ENCODE measurements at places on chromosomes 5 and 9.

DNA sequence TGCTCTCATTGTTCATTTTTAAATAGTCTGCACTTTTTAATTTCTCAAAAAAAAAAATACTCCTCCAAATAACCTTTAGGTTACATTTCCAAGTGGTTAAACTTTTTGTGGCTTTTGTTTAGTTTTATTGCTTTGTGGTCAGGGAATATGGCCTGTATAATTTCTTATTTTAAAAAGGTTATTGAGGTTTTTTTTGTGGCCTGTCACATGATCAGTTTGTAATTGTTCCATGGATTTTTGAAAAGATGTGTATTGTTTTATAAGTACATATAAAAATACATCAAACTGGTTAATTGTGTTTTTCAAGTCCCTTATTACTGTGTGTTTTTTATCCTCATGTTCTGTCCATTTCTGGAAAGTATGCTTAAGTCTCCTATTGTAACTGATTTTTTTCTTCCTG lies 64.0 kb downstream of the ZNF618 start:
- DNase-seq, result no peak

DNA sequence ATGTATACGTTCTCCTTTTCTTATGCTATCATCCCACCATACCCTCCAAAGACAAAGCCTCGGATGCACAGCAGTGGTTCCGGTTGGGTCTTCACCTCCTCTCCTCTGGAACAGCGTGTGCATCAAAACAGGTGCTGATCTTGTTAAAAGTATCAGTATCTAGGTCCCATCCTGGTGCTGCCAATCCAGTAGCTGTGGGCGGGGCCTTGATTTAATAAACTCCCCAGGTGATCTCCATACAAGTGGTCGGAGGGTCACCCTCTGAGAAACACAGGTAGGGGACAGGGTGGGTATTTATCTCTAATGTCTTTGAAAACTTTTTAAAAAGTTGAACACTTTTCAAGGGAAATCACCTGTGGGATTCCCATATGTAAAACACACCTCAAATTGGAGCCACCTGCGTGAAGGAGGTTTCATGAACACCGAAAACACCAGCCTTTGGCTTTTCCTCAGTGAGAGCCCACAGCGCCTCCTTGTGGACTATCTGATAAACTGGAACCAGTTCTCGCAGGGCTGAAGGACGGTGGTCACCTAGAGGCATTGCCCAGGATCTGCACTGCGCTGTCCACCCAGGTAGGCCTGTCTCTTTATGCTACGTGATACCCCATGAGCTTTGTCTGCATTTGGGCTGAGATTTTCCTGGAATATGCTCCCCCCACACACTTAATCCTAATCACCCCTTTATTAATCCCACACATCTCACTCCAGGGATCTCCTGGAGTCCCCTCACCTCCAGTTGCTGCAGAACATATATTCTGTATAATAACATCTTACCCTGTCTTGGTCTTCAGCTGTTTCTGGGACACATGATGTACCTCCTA lies 80.5 kb upstream of the EPB41L4B start:
- peak; percentile 48 for DNase-seq

DNA sequence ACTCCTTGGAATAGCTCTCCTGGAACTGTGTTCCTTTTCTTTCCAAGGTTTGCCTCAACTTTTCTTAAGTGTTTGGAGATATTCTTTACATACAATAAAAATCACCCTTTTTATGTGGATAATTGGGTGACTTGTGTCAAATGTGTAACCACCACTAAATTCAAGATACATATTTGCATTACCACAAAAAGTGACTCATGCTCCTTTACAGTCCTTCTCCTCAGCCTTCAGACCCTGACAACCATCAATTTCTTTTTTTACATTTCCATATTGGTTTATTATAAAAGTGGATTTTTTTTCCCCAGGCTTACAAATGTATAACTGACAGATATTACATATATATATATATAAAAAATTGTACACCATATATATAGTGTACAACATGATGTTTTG lies 372.0 kb upstream of the KCNN2 start:
- no peak for DNase-seq

GRCh38 chr5:174943785-174944184 lies 219.4 kb downstream of the MSX2 start:
- no peak for DNase-seq

- no peak for DNase-seq
Measured at GRCh38 chr5:54756796-54757402, 228.5 kb downstream of the ESM1 start.

- DNase-seq, result peak; percentile 34
Measured at GRCh38 chr9:77455312-77455927, 192.7 kb downstream of the GNA14 start.

GRCh38 chr5:161751265-161751664 lies 65.7 kb downstream of the GABRA6 start:
- no peak for DNase-seq

- DNase-seq, result no peak
Measured at GRCh38 chr5:6442333-6442732, 6.3 kb upstream of the UBE2QL1 start.

GRCh38 chr5:77900691-77901090 lies 124.6 kb upstream of the TBCA start:
- DNase-seq, result no peak

DNA sequence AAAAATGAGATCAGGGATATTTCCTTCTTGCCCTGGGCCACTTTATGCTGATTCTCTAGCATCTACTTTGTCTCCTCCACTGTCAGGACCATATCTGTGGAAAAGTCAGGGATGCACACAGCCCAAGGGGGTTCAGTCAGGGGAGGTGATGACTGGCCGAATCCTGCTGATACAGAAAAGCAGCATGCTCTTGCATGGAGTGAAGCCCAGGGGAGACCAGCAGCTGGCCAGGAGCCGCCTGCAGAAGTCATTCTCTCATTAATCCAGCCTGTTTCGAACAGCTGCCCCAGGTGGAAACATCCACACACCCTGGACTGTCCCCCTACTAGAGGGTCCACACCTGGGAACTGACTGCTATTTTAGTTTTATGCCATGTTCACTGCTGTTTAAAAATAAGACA lies 177.1 kb downstream of the ATP10B start:
- DNase-seq, result no peak

GRCh38 chr5:160159991-160160792 lies 40.9 kb upstream of the PWWP2A start:
- no peak for DNase-seq

DNA sequence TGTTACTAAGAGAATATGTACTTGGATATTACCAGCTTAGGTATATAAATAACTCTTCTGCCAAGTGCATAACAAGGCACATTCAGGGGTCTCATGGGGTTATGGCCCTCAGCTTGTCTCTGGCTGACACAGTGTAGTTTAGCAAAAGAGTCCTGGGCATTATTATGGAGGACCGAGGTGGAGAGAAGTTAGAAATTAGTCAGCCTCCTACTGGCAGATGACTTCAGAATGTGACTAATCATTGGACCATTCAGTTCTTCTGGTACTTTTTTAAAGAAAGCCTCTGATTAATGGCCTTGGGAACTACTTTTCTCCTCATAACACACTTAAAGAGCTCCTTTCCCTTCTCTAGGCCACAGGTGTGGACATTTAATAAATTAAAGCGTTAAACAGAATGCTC lies 178.9 kb downstream of the SH3GL2 start:
- no peak for DNase-seq

- no peak for DNase-seq
Measured at GRCh38 chr5:55907927-55908326, 56.8 kb downstream of the IL31RA start.

DNA sequence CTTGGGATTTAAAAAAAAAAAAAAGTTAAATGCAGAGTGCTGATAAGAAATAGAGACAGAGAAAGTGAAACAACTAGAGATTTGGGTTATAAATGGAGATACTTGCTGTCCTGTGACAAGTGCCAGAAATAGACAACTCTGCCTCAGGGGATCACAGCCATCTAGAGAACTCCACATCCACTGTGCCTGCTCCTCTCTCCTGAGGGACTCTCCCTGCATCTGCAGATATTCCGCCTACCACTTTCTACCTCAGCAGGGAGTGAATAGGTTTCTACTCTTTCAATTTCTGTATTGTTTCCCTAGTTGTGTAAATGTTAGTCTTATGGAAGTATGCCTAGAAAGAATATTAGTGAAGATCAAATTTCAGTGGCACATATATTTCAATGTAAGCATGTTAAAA lies 307.2 kb downstream of the HTR1A start:
- DNase-seq, result no peak

GRCh38 chr9:120267929-120268328 lies 312.0 kb downstream of the CDK5RAP2 start:
- DNase-seq, result no peak

DNA sequence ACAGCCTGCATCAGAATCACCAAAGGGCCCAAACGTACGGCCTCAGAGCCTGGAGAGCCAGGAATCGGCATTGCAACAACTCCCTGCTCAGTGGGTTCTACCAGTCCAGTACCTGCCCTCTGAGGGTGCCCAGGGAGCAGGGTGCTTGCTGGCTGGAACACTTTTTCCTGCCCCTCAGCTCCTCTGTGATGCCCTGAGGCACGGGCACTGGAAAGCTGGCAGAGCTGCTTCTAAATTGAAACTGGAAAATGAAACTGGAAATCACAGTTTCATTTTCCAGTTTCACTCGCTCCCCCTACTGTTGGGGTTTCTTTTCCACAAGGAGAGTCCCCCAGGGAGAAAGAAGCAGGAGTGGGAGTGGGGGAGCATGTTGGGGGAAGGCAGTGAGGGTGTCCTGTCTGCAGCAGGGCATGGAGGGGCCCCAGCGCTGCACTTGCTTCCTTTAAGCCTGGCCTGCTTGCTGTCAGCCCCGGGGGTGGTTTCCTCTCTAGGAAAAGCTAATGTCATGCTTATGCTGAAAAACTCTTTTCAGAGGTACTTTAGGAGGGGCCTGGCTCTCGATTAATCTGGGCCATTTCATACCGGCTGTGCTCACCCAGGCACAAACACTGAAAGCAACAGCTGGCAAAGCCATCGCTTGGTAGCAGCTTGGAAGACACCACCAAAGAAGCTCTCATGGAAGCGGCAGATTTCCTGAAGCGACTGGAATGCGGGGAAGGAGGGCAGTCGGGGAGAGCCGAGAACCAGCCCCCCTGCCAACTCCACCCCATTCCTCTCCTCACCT lies 26.2 kb downstream of the IRF1 start:
- peak; percentile 46 for DNase-seq

GRCh38 chr5:33690374-33691135 lies 201.2 kb downstream of the ADAMTS12 start:
- DNase-seq, result no peak

DNA sequence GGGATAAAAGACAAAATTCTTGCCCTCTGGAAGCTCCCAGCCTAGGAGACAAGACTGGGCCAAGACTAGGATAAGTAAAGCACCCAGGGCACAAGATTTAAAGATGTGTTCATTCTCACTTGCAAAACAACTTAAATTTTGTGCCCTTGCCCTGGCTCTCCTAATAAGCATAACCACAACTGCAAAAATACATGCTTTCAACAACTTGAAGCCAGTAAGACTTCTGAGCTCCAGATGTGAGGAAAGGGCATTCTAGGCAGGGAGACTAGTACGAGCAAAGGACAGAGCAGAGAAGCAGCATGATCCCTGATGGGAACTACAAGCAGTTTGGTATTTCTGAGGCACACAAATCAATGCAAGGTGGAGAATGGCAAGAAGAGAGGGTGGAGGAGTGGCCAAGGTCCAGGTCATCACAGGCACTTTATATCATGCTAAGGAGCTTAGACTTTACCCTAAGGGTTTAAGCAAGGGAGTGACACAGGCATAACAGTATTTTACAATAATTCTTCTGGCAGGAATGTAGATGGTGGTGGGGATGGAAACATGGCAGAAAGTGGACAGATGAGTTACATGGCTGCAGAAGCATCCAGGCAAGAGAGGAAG lies 30.1 kb upstream of the SIL1 start:
- no peak for DNase-seq

All from inflammatory macrophage treated with lipopolysaccharide for 1 hour (primary cell).